ENCODE measurements at places on chromosomes 11 and 22. TPM values are rescaled to one million over a fixed set of nuclear protein-coding genes. Genes with fewer than 3 reads are reported as not detected.
A peak's percentile ranks its signal among the peaks of the same experiment; 100 is the strongest.

DNA sequence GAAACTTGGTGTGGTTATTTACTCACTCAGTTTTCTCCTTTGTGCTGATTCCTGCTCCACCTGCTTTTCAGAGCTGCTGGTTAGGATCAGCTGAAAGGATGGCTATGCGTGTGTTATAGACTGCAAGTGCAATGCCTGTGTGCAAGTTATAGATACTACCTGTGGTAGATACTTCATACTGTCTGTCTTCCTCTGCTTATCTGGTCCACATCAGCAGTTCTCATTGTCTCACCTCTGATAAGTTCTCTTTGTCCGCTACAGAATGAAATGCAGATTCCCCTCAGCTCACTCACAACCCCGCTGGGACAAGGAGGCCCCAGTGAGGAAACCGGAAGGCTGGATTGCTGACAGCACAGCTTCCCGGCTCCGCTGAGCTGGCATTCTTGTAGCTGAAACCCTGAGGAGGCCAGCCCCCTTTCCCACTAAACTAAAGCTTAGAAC, 37.5 kb upstream of the LYVE1 start:
- no peak for DNase-seq

DNA sequence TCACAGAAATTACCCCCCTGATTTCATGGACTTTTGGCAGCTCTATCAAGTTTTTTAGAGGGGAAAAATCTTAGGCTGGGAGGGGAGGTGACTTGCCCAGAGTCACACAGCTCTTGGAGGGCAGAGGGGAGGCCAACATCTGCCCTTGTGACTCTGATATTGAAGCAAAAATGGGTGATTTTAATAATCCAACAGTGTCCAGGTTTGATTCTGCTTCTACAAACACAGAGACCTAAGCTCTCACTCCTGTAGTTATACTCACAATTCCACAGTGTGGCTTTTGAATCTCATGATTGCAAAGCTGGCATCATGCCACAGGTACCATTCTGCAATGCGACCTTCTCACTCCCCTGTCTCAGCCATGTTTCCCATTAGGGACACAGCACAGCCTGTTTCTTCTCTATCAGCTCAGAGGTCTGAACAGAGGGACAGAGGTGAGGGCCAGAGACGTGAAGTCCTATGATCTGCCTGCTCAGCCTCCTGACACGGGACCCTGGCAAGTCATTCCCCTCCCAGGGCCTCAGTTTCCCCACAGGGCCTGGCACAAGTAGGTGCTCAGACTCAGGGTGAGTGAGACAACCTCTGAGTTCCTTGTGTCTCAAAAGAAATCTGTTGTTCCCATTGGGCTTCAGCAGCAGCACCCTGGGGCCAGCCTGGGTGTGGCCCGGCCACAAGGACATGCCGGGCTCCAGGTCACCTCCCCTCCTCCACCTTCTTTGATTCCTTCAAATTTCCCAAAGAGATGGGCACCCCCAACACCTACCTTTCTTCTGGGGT, 766 bp downstream of the APOL2 start:
- DNase-seq, result no peak

- no peak for DNase-seq
Observed at GRCh38 chr11:104484804-104485554, 321.0 kb upstream of the PDGFD start.

DNA sequence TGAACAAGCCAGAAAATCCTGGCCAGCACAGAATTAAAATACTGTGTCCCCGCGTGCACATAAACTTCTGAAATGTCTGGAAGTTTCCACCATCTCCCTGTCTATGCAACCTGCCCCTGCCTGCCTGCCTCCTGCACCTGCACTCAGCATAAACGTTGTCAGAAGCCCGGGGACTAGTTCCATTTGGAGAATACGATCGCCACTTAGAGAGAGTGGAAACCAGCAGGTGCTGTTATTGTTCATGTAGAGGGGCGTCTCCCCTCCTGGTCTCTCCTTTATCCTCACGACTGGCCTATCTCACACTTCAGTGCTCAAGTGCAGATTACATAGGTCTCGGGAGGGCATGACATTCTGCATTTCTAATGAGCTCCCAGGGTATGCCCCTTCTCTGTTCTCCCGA, 35.6 kb downstream of the MPPED1 start:
- no peak for DNase-seq

The CASP5 gene
- total RNA-seq, result not detected

- DNase-seq, result no peak
Observed at GRCh38 chr22:48779211-48779643, 1048.4 kb downstream of the BRD1 start.

GRCh38 chr22:23305922-23306374, 125.6 kb downstream of the BCR start:
- DNase-seq, result no peak

- peak; percentile 64 for DNase-seq
Observed at GRCh38 chr11:102293873-102294601, 23.2 kb upstream of the BIRC3 start.

The A4GALT gene
- total RNA-seq, result not detected

DNA sequence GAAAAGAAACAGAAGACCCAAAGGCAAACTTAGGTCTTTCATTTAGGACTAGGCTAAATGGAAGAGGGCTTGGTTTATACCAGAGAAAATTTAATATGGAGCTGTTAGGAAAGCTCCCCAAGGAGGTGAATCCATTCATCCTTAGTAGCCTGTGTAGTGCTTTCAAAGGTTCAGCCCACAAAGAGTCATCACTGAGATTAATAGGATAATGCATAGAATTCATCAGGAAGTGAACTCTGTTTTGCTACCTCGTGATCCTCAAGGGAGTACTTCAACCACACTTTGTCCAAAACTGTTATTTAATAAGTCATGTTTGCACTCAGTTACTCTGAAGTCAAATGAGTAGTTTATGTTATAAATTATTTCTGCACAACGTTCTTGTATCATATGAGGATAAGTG, 43.3 kb upstream of the MMP7 start:
- DNase-seq, result no peak

The TRIM44 gene
- 40.4 TPM for total RNA-seq

DNA sequence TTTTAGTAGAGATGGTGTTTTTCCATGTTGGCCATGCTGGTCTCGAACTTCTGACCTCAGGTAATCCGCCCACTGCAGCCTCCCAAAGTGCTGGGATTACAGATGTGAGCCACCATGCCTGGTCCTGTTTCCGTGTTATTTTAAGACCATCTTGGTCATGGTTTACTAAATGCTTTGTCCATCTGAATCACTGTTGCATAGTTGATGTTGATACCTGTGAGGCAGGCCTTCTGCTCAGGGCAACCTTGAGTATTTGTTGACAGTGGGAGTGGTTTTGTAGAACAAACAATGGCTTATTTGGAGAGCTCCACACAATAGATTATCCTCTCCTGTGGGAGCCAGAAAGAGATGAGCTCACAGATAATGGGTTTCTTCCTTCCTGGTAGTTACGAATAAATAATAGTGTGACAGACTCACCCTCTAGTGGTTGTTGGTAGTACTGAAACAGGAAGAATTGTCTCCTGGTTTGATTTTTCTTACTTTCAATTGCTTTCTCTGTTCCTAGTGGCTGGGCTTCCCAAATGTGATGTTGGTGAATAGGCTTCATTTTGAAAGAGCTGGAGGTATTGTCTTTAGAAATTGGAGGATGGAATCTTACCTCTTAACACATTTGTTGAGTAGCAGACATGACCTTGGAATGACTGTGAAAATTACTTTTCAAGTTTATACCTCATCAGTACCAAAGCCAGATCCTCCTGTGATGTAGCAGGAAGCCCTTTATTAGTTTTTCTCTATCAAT, 39.0 kb downstream of the CTNND1 start:
- no peak for DNase-seq

GRCh38 chr22:46830841-46831240, 68.4 kb downstream of the TBC1D22A start:
- no peak for DNase-seq

GRCh38 chr11:57529012-57529411, 1.5 kb downstream of the TIMM10 start:
- DNase-seq, result no peak
